Stimulated activated CD4-positive, alpha-beta T cell treated with anti-CD3 and anti-CD28 coated beads, Interleukin-15, amount 100 ng/mL, for 1 hour (primary cell): ENCODE measurements at places on chromosomes 1 and 21.

DNA sequence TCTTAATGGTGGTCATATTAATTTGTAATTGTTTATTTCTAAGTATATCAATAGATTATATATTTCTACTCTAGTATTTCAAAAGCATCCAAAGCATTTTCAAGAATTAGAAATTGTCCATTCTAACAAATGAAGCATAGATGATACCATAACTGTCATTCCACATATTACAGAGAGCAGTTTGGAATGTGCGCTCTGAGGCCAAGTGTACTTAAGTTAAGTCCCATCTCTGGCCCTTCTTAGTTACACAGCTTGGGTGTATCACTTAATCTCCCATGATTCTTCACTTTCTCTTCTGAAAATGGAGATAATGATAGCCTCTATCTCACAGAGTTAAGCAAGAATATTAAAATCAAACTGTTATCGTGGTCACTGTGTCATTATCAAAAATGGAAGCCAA is 281.1 kb downstream of the MRPL39 start:
- no peak for DNase-seq

DNA sequence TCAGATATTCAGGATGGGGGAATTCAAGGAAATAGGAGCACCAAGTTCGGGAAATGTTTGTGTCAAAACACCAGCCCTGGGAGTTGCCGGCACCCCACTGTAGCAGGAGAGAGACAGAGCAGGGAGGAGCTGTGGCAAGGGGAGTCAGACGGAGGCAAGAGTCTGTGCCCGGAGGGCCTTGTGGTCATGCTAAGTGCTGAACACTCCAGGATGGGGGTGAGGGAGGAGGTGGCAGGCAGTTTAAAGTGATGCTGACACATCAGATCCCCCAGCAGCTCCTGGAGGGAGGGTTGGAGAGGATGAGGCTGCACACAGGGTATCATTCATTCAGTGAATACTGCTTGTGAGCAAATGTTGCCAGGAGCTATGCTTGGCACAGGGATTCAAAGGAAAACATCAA is 150.3 kb upstream of the ETV3 start:
- DNase-seq = no peak

DNA sequence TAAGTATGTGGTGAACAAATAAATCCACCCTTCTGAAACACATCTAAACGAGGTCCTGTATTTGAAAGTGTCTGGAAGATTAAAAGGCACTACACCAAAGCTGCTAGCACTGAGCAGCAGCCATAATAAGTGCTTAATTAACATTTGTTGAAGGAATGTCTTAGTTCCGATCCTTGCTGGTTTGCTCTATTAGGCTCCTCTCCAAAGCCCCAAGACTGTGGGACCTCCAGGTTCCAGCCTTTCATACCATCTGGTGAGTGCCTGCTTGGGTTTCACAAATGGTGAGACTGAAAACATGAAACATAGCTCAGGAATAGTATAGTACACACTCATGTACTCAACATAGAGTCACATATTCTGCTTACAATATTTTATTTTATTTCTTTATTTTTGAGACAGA is 640 bp upstream of the CYP2J2 start:
- DNase-seq = no peak

DNA sequence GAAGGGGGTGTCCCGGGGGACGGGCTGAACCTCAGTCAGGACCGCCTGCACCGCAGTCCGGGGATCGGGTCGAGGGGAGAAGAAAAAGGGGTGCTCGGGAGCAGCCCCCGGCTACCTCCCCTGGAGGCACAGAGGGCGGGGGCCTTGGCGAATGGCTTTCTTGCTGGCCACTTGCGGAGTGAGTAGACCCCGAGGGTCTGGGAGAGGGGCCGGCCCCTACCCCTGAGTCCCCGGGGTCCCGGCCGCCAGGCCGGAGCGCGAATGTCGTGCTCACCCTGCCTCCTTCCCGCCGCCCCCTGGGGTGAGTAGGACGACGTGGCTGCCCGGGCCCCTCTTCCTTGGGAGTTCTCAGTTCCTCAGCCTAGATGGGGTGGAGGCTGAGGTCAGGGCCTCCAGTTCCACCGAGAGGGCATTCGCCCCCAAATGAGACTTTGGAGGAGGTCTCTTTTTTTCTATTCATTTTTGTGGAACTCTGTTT is 113.0 kb downstream of the OSBPL9 start:
- DNase-seq = no peak

DNA sequence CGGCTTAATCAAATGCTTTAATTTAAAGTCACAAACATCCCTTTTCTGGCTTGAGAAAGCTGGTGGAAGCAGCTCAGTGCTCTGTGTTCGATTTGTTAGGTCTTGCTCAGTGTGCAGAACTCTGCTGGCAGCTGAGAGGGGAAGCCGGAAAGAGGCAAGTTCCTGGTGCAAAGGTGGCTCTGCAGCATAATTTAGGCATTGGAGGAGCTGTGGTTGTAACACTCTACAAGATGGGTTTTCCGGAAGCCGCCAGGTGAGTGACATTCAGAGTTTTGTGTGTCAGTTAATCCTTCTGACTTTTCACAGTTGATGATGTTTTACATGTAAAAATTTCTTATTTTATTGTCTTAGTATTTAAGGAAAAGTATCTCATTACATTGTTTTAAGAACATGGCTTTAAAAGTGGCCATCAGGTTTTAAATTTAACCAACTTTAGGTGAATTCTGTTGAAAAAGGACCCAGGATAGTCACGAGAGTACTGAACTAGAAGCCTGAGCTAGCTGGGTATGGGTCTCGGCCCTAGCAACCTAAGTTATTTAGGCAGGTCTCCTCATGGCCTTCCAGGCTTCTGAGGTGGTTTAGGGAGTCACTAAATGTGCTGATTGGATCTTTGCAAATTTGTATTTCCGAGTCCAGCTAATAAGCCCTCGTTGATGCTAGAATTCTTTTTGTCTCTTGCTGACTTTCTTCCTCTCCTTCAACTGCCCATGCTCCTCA is 47.1 kb upstream of the PODN start:
- DNase-seq = peak; percentile 54

GRCh38 chr1:20896826-20897225 is 109.7 kb upstream of the HP1BP3 start:
- DNase-seq = no peak

DNA sequence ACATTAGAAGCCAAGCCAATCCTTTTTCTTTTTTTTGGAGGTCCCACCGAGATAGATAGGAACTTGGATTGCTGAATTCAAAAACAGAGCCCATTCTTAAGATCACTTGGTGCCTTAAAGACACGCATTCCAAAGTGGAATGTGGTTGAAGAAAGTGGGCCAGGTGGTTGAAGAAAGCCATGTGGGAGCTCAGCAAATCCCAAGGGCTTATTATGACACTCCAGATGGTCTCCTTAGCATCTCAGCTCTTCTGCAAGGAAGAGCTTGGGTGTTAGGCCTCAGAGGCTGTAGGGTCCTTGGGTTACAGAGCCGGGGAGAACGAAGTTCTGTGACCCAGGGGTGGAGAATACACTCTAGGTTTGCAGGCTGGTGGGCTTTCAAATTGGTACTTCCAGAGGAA is 13.5 kb downstream of the TOR3A start:
- DNase-seq = no peak

DNA sequence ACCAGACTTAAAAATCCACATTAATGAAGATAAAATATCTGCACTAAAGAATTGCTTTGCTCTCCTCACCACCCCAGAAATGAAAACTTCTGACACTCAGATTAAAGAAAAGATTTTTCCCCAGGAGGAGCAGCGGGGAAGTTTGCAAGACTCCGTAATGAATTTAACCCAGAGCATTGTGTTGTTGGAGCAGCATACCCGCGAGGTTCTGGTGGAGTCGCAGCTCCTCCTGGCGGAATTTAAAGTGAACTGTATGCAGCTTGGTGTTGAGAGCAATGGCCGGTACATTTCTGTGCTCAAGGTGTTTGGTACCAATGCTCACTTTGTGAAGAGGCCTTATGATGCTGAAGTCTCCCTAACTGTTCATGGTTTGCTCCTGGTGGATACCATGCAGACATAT is 46.4 kb downstream of the VPS13D start:
- DNase-seq = no peak

DNA sequence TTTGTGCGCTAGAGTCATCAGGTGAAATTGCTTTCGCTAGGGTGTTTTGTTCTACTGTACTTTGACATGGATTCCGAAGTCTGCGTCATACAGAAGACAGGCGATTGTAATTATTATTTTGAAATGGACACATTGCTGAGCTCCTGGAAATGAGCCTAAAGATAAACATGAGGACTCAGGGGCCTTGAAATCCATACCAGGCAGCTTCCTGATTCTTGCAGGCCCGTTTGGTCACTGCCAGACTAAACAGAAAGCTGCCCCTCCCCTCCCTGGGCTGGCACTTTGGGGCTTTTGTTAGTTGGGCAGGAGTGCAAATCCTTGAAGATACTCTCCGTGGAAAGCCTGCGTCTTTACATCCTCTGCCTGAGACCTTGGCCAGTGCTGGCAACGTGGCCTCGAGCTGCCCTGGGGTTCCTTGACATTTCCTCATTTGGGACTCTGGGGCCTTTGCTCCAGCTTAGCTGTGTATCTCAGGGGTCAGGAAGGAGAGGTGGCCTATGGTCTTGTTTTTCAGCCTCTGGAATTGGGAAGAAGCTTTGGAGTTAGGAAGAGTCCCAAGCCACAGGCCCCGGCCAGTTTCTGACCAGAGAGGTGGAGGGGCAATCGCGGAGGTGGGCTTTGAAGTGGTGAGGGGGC is 26.9 kb upstream of the KCNE2 start:
- DNase-seq = no peak

- no peak for DNase-seq
These were observed 30.4 kb downstream of the CDC14A start for GRCh38 chr1:100382657-100383056.

DNA sequence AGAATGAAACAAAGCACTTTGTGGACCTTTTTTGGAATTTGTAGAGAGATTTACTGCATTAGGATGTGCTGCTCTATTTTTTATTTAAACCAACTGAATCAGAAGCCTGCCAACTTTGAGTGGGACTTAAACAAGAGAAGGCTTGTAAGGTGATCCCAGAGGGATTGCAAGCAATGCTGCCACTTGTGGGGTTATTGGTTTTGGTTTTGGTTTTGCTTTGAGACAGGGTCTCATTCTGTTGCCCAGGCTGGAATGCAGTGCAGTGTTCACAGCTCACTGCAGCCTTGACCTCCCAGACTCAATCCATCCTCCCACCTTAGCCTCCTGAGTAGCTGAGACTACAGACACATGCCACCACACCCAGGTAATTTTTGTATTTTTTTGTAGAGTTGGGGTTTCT is 32.2 kb upstream of the GNG5 start:
- DNase-seq = no peak

GRCh38 chr1:9877962-9878361 is 32.1 kb downstream of the CTNNBIP1 start:
- no peak for DNase-seq

- no peak for DNase-seq
These were observed 30.4 kb downstream of the NPHS2 start for GRCh38 chr1:179545321-179545720.

- no peak for DNase-seq
These were observed 95.0 kb downstream of the LAMC2 start for GRCh38 chr1:183281039-183281438.

DNA sequence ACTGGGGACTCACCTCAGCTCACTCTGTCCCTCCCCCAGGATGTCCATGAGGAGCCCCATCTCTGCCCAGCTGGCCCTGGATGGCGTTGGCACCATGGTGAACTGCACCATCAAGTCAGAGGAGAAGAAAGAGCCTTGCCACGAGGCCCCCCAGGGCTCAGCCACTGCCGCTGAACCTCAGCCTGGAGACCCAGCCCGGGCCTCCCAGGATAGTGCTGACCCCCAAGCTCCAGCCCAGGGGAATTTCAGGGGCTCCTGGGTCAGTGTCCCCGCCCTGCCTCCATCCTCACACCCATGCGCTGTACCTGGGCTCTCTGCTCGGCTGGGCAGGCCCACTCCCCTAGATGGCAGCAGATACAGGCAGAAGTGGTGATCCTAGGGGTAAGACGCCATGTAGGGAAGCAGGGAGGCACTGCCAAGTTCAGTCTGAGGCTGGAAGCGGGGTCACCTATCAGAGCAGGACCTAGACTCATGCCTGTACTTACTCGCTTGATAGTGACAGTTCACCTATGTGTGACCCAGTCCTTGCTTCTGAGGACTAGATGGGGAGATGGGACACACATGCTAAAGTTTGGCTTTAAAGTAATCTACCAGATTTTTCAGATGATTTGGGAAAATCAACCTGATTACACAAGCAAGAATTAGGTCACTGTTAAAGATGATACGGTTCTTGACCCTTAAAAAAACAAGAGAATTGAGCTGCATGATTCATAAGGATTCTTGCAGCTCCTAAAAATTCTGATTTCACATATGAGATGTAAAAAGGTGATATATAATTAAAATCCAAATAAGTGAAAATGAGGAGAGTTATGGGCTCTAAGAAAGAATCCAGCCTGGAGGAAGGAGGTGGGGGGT is 38.7 kb downstream of the ETNK2 start:
- no peak for DNase-seq

DNA sequence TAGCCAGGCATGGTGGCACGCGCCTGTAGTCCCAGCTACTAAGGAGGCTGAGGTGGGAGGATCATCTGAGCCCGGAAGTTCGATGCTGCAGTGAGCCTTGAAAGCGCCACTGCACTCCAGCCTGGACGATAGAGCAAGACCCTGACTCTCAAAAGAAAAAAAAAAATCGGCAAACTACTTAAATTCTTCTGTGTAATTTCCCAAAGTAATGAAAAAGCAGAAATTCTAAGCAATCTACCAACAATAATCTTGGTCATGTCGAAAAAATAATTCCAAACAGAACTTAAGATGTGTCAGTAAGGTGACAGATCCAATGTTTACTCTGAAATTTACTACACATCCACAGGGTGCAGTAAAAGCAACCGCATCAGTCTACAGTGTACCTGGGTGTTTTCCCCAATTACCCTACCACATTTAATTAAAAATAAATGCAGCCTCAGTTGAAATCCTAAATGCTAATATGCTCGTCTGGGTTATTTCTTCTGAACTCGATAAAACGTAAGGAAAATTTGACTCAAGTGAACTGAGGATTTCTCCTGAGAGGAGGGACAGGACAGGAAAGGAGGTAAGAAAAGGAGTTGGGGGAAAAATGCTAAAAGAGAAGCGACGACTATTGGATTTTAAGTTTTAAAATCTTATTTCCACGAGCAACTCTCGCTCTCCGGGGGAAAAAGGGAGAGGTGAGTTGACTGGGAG is 801 bp downstream of the EPRS1 start:
- no peak for DNase-seq

DNA sequence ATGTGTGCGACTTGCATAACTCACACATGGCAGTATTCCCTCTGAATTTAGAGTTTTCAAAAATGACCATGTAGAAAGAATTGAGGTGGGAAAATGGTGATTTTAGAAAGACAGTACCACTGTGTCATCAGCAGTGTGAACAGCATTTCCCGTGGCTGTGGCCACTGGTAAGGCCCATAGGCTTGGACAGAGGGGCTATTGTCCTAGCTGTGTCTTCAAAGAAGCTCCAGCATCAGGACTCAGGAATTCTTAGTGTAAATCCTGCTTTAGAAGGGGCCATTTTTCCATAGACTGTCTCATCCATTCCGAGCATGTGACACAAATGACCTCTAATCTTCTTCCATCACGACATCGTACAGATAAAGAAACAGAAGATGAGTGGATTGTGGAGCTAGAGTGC is 119.3 kb upstream of the BACE2 start:
- DNase-seq = no peak

- DNase-seq = no peak
These were observed 1.7 kb downstream of the NECAP2 start for GRCh38 chr1:16442265-16442664.

- DNase-seq = no peak
These were observed 67.5 kb downstream of the NIBAN1 start for GRCh38 chr1:184906761-184907160.
